ENCODE measurements at places on chromosomes 7 and 10.

GRCh38 chr7:135584362-135585353 lies 26.9 kb downstream of the NUP205 start:
- DNase-seq, result no peak

- DNase-seq, result no peak
Observed at GRCh38 chr7:47183862-47184590, 397.9 kb downstream of the TNS3 start.

DNA sequence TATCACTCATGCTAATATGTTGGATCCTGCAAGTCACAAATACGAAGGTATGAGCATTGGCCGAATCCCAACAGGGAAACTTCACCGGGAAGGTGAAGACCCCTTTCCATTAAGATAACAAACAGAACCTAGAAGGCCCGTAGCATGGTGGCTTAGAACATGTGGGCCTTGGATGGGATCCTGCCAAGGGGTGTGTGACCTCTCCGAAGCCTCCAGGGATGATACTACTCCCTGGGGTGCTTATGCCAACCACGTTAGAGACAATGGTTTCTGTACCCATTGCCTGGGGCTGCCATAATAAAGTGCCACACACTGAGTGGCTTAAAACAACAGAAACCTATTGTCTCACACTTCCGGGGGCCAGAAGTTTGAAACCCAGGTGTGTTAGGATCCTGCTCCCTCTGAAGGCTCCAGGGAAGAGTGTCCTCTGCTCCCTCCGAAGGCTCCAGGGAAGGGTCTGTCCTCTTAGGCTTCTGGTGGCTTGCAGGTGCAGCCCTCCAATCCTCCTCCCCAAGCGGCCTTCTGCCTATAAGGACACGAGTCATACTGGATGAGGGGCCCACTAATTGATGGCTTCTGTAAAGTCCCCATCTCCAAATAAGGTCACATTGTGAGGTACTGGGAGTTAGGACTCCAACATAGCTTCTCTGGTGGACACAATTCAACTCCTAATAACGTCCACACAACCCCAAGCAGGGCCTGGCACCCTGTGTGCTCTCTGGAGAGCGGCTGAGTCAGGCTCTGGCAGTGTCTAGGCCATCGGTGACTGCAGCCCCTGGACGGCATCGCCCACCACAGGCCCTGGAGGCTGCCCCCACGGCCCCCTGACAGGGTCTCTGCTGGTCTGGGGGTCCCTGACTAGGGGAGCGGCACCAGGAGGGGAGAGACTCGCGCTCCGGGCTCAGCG lies 992 bp upstream of the MGMT start:
- no peak for DNase-seq

DNA sequence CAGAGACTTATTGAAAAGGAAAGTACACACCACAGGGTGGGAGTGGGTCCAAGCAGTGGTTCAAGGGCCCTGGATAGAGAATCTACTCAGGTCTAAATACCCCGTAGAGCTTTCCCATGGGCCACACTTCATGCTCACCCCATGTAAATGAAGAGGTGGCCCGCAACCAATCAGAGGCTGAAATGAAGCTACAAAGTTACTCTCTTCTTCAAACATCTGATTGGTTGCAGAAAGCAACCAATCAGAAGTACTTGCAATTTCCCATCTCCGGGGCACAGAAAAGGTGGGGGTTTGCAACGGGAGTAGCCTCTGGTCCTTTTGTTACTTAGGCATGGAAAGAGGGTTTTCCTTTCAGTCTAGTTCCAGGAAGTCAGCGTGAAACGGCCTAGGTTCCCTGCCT lies 15.2 kb upstream of the GALNTL5 start:
- DNase-seq, result no peak

GRCh38 chr7:92755680-92756079 lies 80.7 kb downstream of the CDK6 start:
- DNase-seq, result no peak

- DNase-seq, result no peak
Observed at GRCh38 chr7:15889507-15889906, 203.0 kb upstream of the MEOX2 start.

GRCh38 chr10:111281516-111281915 lies 204.7 kb downstream of the ADRA2A start:
- no peak for DNase-seq

DNA sequence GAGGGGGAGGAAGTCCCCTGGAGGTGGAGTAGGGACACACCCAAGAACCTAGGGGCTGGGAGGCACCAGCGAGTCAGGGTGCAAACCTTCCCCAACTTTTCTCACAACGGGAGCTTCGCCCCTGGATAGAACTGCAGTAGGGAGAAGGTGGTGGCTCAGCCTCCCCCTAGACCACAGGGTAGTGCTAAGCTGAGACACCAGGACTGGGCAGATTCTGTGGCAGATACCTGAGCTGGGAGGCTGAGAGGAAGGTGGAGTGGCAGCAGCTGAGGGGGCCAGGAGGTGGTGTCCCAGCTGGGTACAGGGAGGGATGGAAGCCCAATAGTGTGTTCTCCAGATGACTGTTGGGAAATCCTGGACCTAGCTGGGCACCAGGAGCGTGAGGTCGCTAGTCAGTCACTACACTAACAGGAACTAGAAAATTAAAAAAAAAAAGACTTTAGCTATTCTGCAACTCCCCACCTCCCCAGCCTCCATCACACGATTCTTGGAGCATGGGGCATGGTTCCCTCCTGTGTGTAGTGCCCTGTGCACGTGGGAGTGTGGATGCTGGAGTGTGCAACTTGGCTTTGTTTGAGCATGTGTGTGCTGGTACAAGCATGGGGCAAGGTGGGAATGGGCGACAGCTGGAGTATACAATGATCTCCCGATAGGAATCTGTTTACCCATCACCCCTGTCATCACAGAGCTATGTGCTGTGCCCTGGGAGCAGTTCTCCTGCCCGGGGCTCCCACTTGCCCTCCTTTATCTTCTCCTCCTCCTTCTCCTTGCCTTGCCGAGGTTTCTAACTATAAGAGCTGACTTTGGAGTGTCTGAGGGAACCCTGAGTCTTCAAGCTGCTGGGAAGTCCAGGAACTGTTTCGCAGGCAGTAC lies 8.8 kb upstream of the TRPV6 start:
- DNase-seq, result no peak

GRCh38 chr10:99913831-99914235 lies 95.9 kb downstream of the DNMBP start:
- DNase-seq, result no peak

- DNase-seq, result no peak
Observed at GRCh38 chr7:155802291-155802690, 10.0 kb downstream of the SHH start.

- DNase-seq, result no peak
Observed at GRCh38 chr10:119241066-119241465, 33.7 kb downstream of the GRK5 start.

DNA sequence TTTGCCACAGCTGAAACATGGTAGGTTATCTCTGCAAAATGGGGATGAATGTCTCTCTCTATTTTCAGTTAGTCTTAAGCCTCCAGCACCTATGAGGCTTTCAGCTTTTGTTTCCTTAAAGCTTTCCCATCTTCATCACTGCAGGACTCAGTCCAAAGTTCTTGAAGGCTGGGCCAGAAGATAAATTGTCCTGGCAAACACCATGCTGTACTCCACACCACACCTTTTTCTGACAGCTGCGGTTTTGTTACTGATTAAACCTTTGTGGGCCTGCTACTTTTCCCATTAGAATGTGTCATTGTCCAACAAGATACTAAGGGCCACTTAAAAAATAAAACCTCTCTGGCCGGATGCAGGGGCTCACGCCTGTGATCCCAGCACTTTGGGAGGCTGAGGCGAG lies 87.2 kb upstream of the A1CF start:
- no peak for DNase-seq

DNA sequence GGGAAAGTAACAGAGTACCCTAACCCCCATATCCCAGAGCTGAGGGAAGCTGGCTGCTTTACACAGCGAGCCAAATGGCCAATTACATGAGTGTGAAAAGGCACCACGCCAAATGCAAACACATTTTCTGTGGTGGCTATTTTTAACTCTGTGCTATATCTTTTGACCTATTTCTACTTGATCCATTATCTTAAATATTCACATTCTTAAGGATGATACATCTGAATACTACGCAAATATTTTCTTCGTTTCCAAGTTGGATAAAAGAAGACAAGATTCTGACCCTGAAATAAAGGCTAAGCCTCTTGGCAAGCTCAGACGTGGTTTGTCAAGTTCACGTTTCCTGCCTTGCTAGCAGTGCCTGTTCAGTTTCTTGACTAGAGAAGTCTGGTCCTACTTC lies 146.7 kb upstream of the TMEM196 start:
- no peak for DNase-seq

GRCh38 chr10:86583983-86584382 lies 62.4 kb upstream of the WAPL start:
- DNase-seq, result no peak

GRCh38 chr10:95767884-95768556 lies 12.1 kb downstream of the ENTPD1 start:
- no peak for DNase-seq

GRCh38 chr7:132804849-132805485 lies 228.7 kb upstream of the PLXNA4 start:
- no peak for DNase-seq

GRCh38 chr7:106643216-106644000 lies 17.6 kb downstream of the CCDC71L start:
- no peak for DNase-seq

DNA sequence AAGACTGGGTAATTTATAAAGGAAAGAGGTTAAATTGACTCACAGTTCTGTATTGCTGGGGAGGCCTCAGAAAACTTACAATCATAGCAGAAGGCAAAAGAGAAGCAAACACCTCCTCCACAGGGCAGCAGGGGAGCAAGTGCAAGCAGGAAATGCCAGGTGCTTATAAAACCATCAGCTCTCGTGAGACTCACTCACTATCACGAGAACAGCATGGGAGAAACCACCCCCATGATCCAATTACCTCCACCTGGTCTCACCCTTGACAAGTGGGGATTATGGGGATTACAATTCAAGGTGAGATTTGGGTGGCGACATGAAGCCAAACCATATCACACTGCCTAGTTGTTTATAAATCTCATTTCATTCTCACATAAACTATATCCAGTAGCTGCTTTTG lies 28.0 kb upstream of the CPN1 start:
- DNase-seq, result no peak

DNA sequence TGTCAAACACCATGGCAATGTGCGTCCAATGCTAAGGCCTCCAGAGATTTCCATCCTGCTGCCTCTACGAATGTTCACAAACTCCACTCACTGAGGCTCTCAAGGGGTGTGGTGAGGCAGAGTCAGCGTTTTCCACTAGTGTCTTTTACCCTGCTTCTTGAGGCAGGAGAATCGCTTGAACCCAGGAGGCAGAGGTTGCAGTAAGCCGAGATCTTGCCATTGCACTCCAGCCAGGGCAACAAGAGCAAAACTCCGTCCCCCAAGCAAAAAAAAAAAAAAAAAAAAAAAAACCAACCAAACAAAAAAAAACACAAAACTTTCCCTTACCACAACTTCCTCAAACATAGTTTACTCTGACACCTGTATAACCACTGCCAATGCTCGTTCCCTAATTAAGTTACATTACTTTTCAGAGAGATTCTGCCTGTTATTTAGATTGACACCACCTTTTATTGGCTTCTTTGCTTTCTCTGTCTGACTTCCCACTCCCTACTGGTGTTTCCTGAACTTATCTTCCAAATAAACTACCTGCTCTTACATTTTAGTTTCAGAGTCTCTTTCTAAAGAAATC lies 102.1 kb upstream of the ZNF746 start:
- no peak for DNase-seq

GRCh38 chr7:90988516-90988915 lies 275.7 kb upstream of the FZD1 start:
- DNase-seq, result no peak

DNA sequence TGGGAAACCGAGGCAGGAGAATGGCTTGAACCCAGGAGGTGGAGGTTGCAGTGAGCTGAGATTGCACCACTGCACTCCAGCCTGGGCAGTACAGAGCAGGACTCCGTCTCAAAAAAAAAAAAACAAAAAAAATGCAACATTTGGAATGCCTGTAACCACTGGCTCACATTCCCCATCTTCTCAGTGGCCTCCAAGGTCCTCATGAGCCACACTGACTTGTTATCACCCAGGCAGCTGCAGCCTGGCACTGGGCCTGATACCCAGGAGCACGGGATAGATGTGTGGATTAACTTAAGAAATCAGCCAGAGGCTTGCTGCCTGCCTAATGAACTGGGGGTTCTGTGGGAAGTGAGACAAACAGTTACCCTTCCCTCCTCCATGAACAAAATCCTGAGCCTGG lies 23.0 kb downstream of the JCAD start:
- no peak for DNase-seq

- no peak for DNase-seq
Observed at GRCh38 chr10:88473989-88474883, 108.9 kb downstream of the RNLS start.

GRCh38 chr7:128045766-128046165 lies 14.5 kb upstream of the LRRC4 start:
- DNase-seq, result no peak

DNA sequence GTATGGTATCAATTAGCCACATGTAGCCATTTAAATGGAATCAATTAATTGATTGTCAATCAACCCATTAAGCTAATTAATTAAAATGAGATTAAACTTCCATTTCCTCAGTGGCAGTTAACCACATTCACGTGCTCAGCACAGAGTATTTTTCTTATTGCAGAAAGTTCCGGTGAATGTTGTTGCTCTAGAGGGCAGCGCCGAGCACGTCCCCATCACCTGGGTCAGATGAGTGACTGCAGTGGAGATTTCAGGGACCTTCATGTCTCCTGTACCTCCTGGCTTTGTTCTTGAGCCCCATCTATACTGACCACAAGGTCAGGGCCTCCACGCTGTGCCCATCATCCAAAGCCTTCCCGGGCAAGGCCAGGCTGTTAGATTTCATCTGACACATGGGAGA lies 168.8 kb upstream of the MKI67 start:
- no peak for DNase-seq

GRCh38 chr10:31381171-31381570 lies 62.2 kb downstream of the ZEB1 start:
- DNase-seq, result no peak

DNA sequence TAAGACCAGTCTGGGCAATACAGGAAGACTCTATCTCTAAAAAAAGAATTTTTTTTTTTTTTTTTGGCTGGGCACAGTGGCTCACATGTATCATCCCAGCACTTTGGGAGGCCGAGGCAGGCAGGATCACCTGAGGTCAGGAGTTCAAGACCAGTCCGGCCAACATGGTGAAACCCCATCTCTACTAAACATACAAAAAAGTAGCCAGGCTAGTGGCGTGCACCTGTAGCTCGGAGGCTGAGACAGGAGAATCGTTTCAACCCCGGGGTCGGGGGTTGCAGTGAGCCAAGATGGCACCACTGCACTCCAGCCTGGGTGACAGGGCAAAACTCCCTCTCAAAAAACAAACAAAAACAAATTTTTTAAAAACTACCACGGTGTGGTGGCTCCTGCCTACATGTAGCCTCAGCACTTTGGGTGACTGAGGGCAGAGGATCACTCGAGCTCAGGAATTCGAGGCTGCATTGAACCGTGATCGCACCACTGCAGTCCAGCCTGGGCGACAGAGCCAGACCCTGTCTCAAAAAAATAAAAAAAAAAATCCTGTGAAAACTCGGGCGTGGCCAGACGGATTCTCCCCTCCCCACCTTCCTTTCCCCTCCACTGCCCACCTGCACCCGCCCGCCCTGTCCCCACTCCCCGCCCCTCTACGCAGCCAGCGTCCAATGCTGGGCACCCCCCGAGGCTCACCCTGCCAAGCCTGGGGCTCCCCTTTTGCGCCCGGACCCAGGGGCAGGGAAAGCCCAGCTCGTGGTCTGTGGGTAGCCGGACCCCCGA lies 745 bp upstream of the ORAI2 start:
- no peak for DNase-seq

Measured in stimulated activated CD8-positive, alpha-beta memory T cell treated with anti-CD3 and anti-CD28 coated beads, Interleukin-7, amount 100 ng/mL, for 1 hour (primary cell).